Fibroblast of lung (primary cell): ENCODE measurements at places on chromosomes 1 and 21. TPM values are rescaled to one million over a fixed set of nuclear protein-coding genes. Genes with fewer than 3 reads are reported as not detected.

GRCh38 chr21:16046656-16047330 lies 317.0 kb downstream of the USP25 start:
- no peaks in the 10 kb centered on the region for H3K4me1 ChIP-seq
- H3K27ac ChIP-seq: no peak overlapping the region
- H3K27me3 ChIP-seq: no peaks in the 10 kb centered on the region
- peak; percentile 9 for DNase-seq

DNA sequence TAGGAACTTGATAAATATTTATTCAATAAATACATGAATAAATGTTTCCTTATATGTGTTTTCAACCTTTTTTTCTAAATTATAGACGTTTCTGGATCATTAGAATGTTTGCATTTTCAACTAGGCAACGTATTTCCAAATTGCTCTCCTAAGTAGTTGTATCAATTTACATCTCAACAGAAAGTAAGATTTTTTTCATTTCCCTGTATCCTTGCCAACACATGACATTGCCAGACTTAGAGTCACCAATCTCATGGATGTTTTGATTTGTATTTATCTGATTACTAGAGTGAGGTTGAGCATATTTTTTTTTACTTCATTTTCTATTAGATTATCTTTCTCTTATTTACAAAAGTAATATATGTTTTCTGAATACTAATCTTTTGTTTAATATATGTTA lies 22.2 kb upstream of the SMG7 start:
- H3K36me3 ChIP-seq: no peaks in the 10 kb centered on the region
- DNase-seq: peak; percentile 13
- no peaks in the 10 kb centered on the region for H3K27me3 ChIP-seq
- H3K4me3 ChIP-seq: no peak overlapping the region
- H3K27ac ChIP-seq: no peak overlapping the region

DNA sequence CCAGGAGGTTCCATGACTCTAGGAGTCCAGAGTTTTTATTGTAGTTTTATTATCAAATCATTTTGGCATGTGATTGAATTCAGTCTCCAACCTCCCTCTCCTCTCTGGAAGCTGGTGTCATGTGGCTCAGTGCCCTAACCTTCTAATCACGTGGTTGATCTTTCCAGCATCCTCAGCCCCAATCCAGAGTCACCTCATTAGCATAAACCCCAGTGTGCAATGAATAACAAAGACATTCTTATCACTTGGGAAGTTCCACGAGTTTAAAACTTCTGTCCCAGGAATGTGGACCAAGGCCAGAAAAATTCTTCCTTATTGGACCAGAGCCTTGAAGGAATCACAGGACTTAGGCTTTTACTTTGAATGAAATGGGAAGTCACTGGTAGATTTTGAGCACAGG lies 52.2 kb downstream of the KIRREL1 start:
- H3K27me3 ChIP-seq: no peaks in the 10 kb centered on the region
- no peaks in the 10 kb centered on the region for H3K36me3 ChIP-seq
- H3K4me1 ChIP-seq: peaks cover 11% of the 10 kb centered on the region
- no peak overlapping the region for H3K27ac ChIP-seq

- H3K4me1 ChIP-seq: no peaks in the 10 kb centered on the region
- H3K4me3 ChIP-seq: no peak overlapping the region
- no peak overlapping the region for H3K27ac ChIP-seq
Observed at GRCh38 chr1:155091071-155092051, 12.7 kb downstream of the EFNA3 start.

- H3K27ac ChIP-seq: no peak overlapping the region
- DNase-seq: no peak
- H3K4me1 ChIP-seq: no peaks in the 10 kb centered on the region
Observed at GRCh38 chr21:40641042-40641441, 205.9 kb downstream of the DSCAM start.

DNA sequence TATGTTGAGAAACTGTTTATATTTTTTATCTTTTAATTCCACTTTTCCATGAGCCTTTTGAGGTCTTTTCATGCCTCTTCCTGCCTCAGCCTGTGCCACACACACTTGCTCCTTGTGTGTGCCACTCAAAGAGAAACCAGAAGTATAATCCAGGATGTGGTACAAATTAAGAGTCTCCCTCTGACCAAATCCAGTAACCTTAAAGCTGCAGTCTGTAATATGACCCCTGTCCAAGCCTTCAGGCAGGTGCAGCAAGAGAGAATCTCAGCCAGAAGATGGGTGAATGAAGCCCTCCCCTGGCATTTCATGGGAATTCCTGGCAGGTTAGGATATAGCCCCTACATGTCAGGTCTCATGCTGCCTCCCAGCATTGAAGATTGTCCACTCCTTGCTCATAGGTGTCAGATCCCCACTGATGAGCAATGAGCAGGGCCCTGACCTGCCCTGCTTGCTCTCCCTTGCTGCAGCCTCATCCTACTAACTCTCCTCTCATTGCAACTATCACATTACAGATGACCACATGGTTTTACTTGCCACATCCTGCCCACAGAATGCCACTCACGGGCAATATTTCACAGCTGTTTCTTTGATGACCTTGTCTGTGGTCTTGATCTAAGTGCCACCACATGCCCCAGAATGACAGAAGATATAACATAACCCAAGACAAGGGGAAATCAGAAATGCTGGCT lies 169.3 kb downstream of the SEC16B start:
- no peaks in the 10 kb centered on the region for H3K4me1 ChIP-seq
- H3K36me3 ChIP-seq: no peaks in the 10 kb centered on the region
- no peak overlapping the region for H3K27ac ChIP-seq
- peaks cover 4% of the 10 kb centered on the region for H3K27me3 ChIP-seq
- peak; percentile 76 for DNase-seq

GRCh38 chr1:14567056-14567455 lies 31.4 kb upstream of the KAZN start:
- no peak overlapping the region for H3K4me3 ChIP-seq
- no peaks in the 10 kb centered on the region for H3K36me3 ChIP-seq
- no peak for DNase-seq
- H3K27ac ChIP-seq: no peak overlapping the region
- no peaks in the 10 kb centered on the region for H3K27me3 ChIP-seq

GRCh38 chr1:205792961-205793673 lies 17.8 kb upstream of the RAB29 start:
- no peaks in the 10 kb centered on the region for H3K27me3 ChIP-seq
- H3K4me1 ChIP-seq: no peaks in the 10 kb centered on the region
- H3K4me3 ChIP-seq: no peak overlapping the region
- H3K27ac ChIP-seq: no peak overlapping the region
- H3K36me3 ChIP-seq: peaks cover 3% of the 10 kb centered on the region

CHI3L1 gene
- total RNA-seq: 3.0 and 17.5 TPM in 2 replicates

KIF14 gene
- total RNA-seq: 1.3 and 4.0 TPM in 2 replicates

CFHR3 gene
- total RNA-seq: 0.17 and 0.26 TPM in 2 replicates

BARHL2 gene
- total RNA-seq: not detected in 2 replicates

FAM43B gene
- under 0.01 TPM in 1 of 2 replicates, not detected in the other for total RNA-seq

CASQ2 gene
- not detected in 2 replicates for total RNA-seq

AIRE gene
- not detected in 2 replicates for total RNA-seq

LINGO4 gene
- not detected in 2 replicates for total RNA-seq

CCDC185 gene
- total RNA-seq: not detected in 2 replicates
